ENCODE measurements at places on chromosomes 3 and 15.

- DNase-seq = no peak
Observed at GRCh38 chr3:25820366-25820765, 30.5 kb downstream of the OXSM start.

- no peak for DNase-seq
Observed at GRCh38 chr15:57505949-57506391, 85.7 kb upstream of the MYZAP start.

- DNase-seq = no peak
Observed at GRCh38 chr3:64552160-64552559, 135.6 kb downstream of the ADAMTS9 start.

DNA sequence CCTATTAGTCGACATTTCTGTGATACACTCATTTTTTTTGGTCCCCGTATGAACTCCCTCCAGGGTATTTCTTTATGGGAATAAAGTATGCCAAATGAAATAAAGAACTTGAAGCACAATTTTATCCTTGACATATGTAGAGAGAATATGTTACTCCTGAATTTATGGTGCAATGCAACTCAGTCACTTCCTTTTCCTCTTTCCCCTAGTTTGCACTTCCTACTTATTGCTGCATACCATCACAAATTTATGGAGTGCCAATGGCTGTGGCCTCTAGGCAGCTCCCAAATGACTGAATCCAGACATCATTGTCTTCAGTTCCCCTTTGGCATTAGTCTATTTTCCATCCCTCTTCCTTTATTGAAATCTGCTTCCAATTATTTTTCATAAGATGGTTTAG, 403.5 kb downstream of the FHIT start:
- no peak for DNase-seq

- DNase-seq = no peak
Observed at GRCh38 chr15:52498706-52499105, 30.0 kb downstream of the MYO5A start.

DNA sequence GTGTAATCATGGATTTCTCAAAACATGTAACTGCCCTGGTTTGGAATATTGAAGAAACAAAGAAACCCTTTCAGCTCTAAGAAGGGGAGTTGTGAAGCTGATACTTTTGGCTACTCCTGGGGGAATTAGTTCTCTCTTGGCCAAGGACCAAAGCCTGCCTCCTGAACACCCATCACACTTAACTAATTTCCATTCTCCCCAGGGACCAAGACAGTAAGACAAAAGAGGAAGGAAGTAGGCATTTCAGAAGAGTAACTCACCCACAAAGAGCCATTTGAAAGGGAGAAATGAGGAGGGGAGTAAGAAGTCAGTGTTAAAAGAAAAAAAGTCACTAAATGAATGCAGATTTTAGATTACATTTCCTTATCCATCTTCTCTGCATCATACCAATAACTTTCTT, 328.0 kb upstream of the SOX2 start:
- DNase-seq = no peak

GRCh38 chr3:88433568-88433967, 283.8 kb downstream of the C3orf38 start:
- DNase-seq = peak; percentile 17

DNA sequence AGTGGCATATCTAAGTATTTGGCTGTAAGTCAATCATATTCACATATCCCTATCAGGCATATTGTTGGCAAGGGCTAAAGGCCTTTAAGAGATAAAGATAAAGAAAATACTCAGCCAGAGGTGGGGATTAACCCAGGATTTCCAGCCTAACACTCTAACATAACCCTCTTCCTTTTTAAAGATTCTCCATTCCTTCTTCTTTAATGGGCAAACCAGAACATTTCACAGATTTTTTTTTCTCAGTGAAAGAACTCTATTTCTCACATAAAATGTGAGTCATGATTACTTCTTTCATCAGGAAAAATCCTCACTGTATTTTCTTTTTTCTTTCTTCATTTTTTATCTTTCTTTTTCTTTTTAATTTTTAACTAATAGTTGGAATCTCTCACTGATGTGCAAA, 200.4 kb downstream of the NR1D2 start:
- DNase-seq = no peak

- DNase-seq = no peak
Observed at GRCh38 chr3:180072786-180073185, 36.0 kb upstream of the PEX5L start.

- DNase-seq = no peak
Observed at GRCh38 chr3:140914384-140914945, 27.2 kb upstream of the SLC25A36 start.

DNA sequence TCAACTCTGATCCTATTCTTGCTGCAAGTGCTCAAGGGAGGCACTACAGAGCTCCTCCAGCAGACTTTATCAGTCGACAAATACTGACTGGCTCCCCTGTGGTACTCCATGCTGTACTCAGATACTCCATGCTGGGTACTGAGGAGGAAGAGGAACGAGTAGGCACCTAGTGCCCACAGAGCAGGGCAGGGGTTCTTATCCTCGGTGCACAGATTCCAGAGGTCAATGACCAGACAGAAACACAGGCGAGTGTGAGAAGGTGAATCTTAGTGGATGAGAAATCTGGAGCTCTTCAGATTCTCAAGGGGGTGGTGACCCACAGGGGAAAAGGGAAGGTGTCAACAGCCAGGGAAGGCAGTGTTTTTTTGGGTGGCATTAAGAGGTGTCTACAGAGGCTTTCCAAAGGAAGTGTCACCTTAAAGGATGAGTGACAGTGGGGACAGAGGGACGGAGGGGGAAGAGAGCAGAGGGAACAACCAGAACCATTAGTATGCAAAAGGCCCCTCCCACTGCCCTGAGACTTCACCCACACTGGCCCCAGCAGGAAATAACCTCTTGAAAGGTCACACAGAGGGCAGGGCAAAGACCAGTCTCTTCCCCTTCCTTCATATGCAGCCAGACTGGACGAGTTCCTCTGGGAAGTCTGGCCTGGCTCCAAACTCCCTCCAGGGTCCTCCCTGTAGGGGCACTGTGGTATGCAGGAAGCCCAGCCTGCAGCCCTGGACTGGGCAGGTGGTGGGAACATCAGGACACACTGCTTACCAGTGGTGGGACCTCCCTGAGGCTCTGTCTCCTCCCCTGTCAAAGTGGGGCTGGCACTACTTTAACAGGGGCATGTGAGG, 27.5 kb downstream of the CCDC12 start:
- DNase-seq = no peak

DNA sequence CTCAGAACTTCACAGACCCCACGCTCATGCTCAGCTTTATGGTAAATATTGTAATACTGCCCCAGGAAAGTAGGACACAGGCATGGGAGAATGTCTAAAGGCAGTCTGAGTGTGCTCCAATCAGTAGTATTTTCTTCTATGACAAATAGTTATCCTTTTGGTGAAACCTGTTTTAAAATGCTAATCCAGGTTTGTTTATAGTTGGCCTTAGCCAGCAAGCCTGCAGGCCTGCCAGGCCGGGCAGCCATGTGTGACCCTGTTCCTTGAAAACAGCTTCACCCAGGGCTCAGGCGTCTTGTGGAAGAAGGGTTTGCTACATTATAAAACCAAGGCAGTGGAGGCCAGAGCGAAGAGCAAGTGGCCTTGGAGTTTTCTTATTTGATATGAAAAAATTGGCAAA, 104.7 kb downstream of the SEMA6D start:
- no peak for DNase-seq

- no peak for DNase-seq
Observed at GRCh38 chr3:43723121-43723734, 32.5 kb downstream of the ABHD5 start.
